Tibial artery (tissue), 4 donors: ENCODE measurements at places on chromosomes 2 and 18.
A peak's percentile ranks its signal among the peaks of the same experiment; 100 is the strongest.

DNA sequence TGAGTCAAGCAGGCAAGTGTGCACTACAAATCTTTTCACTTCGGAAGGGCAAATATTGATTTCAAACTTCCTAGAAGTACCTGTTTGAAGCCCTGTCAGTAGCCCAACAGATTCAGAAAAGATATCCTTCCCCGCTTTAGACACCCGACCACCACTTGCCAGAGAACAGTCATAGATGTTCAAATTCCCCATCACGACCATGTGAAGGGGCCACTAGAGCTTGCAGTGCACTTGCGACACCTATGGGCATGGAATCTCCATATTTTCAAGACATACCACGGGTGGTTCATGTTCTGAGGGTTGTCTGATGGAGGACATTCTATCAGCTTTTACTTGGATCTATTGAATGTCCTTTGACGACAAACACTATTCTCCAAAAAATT is 23.8 kb downstream of the GNLY start:
- peaks cover 17% of the 10 kb centered on the region for H3K4me1 ChIP-seq
- no peaks in the 10 kb centered on the region for H3K27me3 ChIP-seq
- H3K36me3 ChIP-seq: no peaks in the 10 kb centered on the region
- H3K4me3 ChIP-seq: no peak overlapping the region
- no peak overlapping the region for H3K27ac ChIP-seq
- DNase-seq: no peak

DNA sequence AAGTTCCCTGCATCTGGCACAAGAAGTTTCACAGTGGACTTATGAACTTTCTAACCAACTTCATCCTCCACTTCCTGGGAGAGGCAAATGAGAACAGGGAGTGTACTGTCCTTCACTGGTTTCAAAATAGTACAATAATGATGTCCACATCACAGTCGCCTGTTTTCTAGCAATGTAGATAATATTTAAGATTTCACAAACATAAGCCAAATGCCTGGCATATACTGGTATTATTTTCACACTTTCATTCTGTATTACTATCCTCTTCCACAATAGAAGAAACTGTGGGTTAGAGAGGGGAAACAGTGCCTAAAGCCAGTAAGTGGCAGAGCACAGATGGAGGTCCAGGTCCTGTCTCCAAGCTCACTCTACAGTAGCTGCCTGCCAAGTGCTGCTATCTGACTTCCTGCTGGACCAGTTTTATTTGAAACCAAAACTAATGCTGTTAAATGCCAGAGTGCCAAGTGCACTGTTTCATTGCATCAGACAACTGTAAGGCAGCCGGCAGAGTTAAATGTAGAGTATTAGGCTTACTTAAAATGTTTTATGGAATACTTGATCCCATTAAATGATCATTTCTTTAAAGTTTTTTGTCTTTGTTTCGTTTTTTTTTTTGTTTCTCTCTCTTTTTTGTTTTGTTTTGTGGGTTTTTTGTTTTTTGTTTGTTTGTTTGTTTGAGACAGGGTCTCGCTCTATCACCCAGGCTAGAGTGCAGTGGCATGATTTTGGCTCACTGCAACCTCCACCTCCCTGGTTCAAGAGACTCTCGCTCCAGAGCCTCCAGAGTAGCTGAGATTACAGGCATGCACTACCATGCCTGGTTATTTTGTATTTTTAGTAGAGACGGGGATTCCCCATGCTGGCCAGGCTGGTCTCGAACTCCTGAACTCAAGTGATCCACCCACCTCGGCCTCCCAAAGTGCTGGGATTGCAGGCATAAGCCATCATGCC is 15.1 kb downstream of the COBLL1 start:
- H3K4me3 ChIP-seq: peak overlapping the region; percentile 15
- peak overlapping the region; percentile 67 for H3K27ac ChIP-seq
- H3K36me3 ChIP-seq: no peaks in the 10 kb centered on the region
- DNase-seq: peak; percentile 79
- H3K4me1 ChIP-seq: peaks cover 34% of the 10 kb centered on the region

GRCh38 chr2:194559964-194560363 is 1097.1 kb upstream of the SLC39A10 start:
- H3K27ac ChIP-seq: no peak overlapping the region
- H3K4me1 ChIP-seq: no peaks in the 10 kb centered on the region
- no peak overlapping the region for H3K4me3 ChIP-seq
- no peaks in the 10 kb centered on the region for H3K27me3 ChIP-seq
- DNase-seq: no peak

DNA sequence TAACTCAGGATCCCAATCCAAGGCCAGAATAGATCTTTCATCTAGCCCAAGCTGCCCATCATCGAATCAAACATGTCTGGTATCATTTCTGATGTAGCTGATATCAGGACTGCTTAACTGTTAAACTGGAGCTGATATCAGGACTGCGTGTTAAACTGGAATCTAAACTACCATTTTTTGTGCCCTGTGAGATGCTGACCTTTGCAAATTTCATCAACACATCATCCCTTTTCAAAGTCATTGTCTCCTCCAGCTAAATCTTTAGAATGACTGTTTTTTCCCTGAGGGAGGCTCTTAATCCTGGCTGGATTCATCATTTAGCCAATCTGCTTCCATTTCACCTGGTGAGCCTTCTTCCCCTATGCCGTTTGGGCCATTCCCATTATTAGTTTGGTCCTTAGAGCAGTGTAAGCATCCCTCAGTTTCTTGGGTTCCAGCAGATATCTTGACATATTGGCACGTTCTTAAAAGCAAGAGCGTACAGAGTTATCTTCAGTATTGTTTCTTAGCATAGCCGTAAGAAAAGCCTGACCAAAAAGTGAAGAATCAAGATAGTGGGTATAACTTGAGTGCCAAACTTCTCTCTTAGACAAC is 12.3 kb downstream of the RPL31 start:
- no peak overlapping the region for H3K27ac ChIP-seq
- no peaks in the 10 kb centered on the region for H3K27me3 ChIP-seq
- DNase-seq: no peak
- peaks cover 35% of the 10 kb centered on the region for H3K36me3 ChIP-seq

GRCh38 chr2:151264157-151264825 is 2.6 kb upstream of the RBM43 start:
- no peaks in the 10 kb centered on the region for H3K4me1 ChIP-seq
- H3K4me3 ChIP-seq: no peak overlapping the region
- DNase-seq: no peak
- no peaks in the 10 kb centered on the region for H3K36me3 ChIP-seq
- H3K27ac ChIP-seq: no peak overlapping the region
- no peaks in the 10 kb centered on the region for H3K27me3 ChIP-seq

GRCh38 chr2:183868153-183868552 is 730.2 kb upstream of the ZNF804A start:
- H3K36me3 ChIP-seq: no peaks in the 10 kb centered on the region
- H3K27ac ChIP-seq: no peak overlapping the region
- H3K4me3 ChIP-seq: no peak overlapping the region
- no peak for DNase-seq
- H3K27me3 ChIP-seq: no peaks in the 10 kb centered on the region

DNA sequence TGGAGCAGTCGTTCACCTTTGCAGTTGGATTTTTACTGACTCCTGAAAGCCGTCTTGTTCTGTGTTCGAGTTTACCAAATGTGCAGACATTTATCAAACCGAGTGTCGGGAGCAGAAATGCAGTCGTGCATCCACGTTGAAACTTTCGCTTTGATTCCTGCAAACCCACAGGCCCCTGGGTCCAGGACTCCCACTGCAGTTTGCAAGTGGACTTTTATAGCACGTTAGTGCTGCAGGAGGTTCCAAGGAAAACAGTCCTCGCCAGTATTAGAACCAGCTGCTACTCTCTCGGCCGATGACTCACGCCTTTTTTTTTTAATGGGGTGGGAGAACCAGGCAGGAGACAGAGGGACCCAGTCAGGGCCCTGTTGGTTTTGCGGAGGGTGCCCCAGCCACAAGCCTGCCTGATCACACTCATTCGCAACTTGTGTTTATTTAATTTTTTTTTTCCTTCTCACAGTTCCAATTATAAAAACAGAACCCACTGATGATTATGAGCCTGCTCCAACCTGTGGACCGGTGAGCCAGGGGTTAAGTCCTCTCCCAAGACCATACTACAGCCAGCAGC is 90.1 kb downstream of the NFATC1 start:
- H3K4me1 ChIP-seq: peaks cover 26% of the 10 kb centered on the region
- H3K27me3 ChIP-seq: no peaks in the 10 kb centered on the region
- peaks cover 40% of the 10 kb centered on the region for H3K36me3 ChIP-seq
- peak overlapping the region; percentile 35 for H3K4me3 ChIP-seq

DNA sequence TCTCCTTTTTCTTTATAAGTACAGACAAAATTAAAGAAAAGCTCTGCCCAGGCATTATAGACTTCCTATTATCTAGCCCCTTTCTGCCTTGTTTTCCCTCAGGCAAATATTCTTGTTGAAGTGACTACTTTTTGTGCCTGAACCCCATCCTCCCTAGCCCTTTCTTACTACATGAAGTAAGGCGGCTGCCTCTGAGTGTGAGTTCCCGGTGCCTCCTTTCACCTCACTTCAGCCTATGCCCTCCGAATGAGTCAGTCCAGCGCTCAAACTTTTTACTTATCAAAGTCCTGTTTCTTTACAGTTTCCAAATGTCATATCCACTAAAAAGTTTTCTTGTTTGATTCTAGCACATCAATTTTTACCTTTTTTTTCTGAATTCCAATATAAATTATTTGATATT is 778.3 kb upstream of the NRXN1 start:
- no peak overlapping the region for H3K27ac ChIP-seq
- no peaks in the 10 kb centered on the region for H3K36me3 ChIP-seq
- DNase-seq: no peak
- no peaks in the 10 kb centered on the region for H3K4me1 ChIP-seq
- H3K27me3 ChIP-seq: no peaks in the 10 kb centered on the region

DNA sequence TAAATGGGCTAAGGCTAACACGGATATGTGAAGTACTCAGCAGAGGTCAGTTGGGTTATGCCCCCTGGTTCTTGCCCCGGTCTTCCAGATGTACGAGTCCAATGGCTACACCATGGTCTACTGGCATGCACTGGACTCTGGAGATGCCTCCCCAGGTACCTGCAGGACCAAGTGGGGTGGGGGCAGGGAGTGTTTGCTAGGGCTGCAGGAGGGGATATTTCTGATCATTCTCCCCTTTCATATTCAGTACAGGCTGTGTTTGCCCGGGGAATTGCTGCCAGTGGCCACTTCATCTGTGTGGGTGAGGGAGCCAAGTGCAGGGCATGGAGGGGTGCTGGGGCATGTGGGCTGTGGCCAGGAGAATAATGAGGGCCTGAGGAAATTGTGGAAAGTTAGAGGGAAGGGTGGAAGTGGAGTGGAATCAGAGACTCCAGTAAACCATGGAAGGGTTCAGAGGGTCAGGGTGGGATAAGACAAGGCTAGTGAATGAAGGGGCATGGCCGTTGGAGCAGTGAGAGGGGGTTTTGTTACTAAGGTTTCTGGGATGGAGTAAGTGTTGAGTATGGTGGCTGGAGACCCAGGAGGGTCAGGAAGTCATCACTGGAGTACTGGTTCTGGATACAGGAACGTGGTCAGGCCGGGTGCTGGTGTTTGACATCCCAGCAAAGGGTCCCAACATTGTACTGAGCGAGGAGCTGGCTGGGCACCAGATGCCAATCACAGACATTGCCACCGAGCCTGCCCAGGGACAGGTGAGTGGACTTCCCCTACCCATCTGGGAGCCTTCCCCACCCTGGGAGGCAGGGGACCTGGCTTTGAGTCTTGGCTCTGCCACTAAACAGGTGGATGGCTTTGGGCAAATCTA is 1.9 kb downstream of the WDR54 start:
- no peaks in the 10 kb centered on the region for H3K27me3 ChIP-seq
- no peaks in the 10 kb centered on the region for H3K4me1 ChIP-seq
- no peak overlapping the region for H3K27ac ChIP-seq
- H3K36me3 ChIP-seq: peaks cover 24% of the 10 kb centered on the region

DNA sequence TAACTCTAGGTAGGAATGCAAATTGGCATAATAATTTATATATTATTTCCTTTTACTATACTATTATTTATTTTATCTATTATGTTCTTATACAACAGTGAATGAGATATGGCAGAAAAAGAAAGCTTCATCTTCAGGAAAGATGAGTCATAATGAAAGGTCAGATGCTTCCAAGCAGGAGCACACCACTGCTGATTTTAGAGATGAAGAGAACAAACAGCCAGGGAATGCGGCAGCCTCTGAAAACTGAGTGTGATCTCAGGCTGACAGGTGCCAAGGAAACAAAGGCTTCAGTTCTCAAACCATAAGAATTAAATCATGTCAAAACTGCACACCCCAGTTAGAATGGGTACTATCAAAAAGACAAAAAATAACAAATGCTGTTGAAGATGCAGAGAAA is 149.0 kb downstream of the CCDC178 start:
- no peak overlapping the region for H3K27ac ChIP-seq
- no peaks in the 10 kb centered on the region for H3K27me3 ChIP-seq
- H3K36me3 ChIP-seq: no peaks in the 10 kb centered on the region
- no peak for DNase-seq
- H3K4me3 ChIP-seq: no peak overlapping the region

DNA sequence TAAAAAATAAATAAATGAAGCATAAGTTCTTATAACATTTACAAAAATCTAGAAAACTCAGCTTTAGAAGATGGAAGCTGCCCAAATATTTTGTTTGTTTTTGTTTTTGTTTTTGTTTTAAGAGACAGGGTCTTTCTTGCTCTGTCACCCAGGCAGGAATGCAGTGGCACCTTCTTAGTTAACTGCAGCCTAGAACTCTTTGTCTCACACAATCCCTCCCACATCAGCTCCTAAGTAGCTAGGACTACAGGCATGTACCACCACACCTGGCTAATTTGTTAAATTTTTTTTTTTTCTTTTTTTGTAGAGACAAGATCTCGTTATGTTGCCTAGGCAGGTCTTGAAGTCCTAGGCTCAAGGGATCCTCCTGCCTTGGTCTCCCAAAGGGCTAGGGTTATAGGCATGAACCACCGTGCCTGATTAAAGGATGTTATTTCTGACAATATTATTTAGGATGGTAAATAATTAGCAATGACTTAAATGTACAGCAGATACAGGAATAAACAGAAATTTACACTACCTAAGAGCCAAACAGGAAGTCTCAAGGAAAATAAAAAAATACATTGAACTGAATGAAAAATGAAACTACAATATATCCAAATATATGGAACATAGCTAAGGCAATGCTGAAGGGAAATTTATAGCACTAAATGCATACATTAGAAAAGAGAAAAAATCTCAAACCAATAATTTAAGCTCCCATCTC is 17.2 kb downstream of the SESTD1 start:
- no peak overlapping the region for H3K4me3 ChIP-seq
- H3K27ac ChIP-seq: no peak overlapping the region
- DNase-seq: no peak
- H3K4me1 ChIP-seq: peaks cover 46% of the 10 kb centered on the region
- H3K27me3 ChIP-seq: no peaks in the 10 kb centered on the region
- H3K36me3 ChIP-seq: no peaks in the 10 kb centered on the region

DNA sequence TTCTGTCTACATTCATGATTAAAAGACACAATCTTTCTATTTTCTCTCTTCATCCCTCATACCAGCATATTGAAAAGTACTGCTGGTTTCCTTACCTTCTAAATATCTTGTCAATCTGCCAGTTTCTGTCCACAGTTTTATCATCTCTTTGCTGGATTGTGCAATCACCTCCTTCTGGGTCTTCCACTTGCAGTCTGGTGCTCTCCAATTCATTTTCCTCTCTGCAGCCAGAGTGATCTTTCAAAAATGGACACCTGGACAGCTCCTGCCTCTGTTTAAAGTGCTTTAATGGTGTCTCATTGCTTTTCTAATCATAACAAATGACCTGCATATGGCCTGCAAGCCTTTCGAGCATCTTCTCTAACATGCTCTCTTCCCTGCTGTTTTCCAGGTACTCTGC is 94.0 kb downstream of the C1QL2 start:
- no peak for DNase-seq
- H3K4me1 ChIP-seq: no peaks in the 10 kb centered on the region
- H3K4me3 ChIP-seq: no peak overlapping the region
- no peak overlapping the region for H3K27ac ChIP-seq
- no peaks in the 10 kb centered on the region for H3K27me3 ChIP-seq

- H3K36me3 ChIP-seq: no peaks in the 10 kb centered on the region
- H3K27ac ChIP-seq: no peak overlapping the region
- no peak overlapping the region for H3K4me3 ChIP-seq
- no peaks in the 10 kb centered on the region for H3K4me1 ChIP-seq
Measured at GRCh38 chr2:158142165-158142564, 40.5 kb downstream of the UPP2 start.
